H1 (cell line): ENCODE measurements at places on chromosomes 13 and 19. TPM values are rescaled to one million over a fixed set of nuclear protein-coding genes. Genes with fewer than 3 reads are reported as not detected.

- H3K36me3 ChIP-seq: no peaks in the 10 kb centered on the region
- H3K27me3 ChIP-seq: no peaks in the 10 kb centered on the region
These were observed 44.9 kb upstream of the ZNF91 start for GRCh38 chr19:23440207-23440606.

DNA sequence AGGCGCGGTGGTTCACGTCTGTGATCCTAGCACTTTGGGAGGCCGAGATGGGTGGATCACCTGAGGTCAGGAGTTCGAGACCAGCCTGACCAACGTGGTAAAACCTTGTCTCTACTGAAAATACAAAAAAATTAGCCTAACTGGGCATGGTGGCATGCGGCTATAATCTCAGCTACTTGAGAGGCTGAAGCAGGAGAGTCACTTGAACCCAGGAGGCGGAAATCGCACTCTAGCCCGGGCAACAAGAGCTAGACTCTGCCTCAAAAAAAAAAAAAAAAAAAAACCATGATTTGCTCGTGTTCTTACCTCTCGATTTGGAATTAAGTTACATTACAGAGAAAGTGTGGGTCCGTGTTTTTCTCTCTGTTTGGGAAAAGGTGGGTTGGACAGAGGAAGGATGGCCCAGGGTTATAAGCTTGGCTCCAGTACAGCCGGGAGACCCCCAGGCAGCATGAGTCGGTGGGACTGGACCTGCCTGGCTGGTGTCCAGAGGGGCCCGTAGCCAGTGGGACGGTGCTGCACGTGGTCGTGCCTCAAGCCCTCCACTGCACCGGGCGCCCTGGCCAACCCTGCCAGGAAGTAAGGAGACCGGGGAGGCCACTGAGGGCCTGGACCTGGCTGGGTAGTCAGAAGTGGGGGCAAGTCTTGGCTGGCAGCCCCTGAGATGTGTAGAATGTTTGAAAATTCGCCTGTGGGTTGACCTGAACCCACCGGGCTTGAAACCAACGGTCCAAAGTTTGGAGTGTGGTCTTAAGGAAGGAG is 3.7 kb downstream of the RPS15 start:
- peaks cover 9% of the 10 kb centered on the region for H3K27me3 ChIP-seq
- H3K27ac ChIP-seq: no peak overlapping the region
- no peak for DNase-seq
- peaks cover 4% of the 10 kb centered on the region for H3K4me1 ChIP-seq
- H3K4me3 ChIP-seq: no peak overlapping the region

DNA sequence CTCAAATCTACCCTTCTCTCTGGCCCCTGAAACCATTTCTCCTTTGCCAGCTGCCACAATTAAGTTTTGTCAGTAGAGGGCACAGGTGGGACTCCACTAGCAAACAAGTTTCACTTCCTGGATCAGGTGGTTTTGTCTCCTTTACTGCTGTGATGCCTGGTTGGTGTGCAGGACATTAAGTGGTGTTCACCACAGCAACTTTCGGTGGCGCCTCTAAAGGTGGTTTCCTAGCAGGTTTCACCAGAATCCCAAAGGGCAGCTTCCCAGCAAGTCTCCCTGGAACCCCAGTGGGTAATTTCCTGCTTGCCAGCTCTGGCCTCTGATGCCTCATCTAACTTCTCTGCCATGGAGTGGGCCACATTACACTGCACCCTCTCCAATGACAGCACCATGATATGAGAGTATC is 16.6 kb downstream of the MED4 start:
- no peak overlapping the region for H3K4me3 ChIP-seq
- no peaks in the 10 kb centered on the region for H3K4me1 ChIP-seq
- H3K36me3 ChIP-seq: peaks cover 75% of the 10 kb centered on the region
- no peak for DNase-seq

DNA sequence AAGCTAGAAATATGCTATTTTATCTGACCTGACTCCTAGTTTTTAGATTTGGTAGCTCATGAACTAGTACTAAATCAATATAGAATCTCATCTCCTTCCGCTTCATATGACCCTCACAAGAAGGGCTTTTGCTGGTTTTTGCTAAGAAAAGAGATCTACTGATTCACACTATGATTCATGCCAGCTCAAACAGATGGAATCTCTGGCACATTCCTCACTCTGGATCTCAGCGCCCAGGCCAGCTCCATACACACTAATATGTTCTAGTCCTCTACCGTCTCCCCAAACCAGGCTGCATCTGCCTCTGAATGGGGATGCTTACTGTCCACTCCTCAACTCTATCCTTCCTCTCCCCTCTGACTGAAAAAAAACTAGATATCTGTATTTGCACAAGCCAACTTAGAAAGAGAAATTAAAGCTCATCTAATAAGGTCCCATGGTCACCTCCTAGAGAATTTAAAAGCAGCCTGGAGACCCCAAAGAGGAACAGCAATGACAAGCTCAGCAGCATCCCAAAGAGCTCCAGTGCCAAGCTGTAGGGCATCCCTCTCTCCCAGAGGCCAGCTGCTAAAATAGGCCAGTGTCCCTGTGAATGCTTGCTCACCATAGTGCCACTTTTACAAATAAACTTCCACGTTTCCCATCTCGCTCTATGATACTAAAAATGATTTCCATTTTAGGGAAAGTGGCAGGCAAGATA is 74.9 kb downstream of the LHFPL6 start:
- DNase-seq: no peak
- no peak overlapping the region for H3K27ac ChIP-seq
- no peak overlapping the region for H3K4me3 ChIP-seq
- H3K36me3 ChIP-seq: no peaks in the 10 kb centered on the region; the same call in 1 of the 2 replicates
- H3K4me1 ChIP-seq: no peaks in the 10 kb centered on the region

DNA sequence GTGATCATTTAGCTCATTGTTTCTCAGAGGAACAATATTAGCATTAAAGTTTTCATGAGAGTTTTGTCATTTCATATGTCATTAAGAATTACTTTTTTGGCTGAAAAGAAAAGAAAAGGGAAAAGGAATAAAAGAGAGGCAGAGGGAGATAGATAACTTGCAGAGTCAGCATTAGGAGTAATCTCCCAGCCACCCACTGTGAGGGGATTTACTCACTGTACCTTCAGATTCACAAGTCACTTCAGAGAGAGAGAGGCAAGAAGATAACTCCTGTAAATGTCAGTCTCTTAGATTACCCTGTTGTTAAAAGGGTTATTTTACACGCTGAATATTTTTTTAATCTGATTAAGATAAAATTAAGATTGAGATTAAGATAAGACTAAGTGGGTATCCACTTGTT is 125.2 kb downstream of the POU4F1 start:
- no peaks in the 10 kb centered on the region for H3K4me1 ChIP-seq
- H3K27ac ChIP-seq: no peak overlapping the region
- no peaks in the 10 kb centered on the region for H3K36me3 ChIP-seq
- H3K4me3 ChIP-seq: no peak overlapping the region
- H3K27me3 ChIP-seq: no peaks in the 10 kb centered on the region

DNA sequence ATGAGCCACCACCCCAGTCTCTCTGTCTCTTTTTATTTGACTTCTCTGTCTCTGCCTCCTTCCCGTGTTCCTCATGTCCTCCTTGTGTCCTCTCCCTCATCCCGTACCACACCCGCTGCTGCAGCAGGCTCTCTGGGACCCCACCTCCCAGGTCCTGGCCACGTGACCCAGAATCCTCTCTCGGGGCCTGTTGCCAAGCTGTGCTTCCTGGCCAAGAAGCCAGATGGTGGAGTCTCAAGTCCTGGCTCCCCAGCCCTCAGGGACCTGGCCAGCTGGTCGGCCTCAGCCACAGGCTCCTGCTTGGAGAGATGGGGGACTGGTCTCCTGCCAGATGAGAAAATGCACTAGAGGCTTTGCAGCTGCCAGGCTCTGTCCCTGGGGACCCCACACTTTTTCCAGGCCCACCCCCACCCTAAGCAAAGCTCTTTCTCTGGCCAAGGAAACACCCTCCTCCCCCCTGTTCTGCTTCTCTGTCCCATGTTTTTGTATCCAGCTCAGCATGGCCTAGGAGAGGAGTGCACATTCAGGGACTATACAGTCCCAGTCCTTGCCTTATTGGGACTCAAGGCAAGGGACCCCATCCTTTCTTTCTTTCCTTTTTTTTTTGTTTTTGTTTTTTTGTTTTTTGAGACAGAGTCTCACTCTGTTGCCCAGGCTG is 34.3 kb upstream of the SHKBP1 start:
- no peaks in the 10 kb centered on the region for H3K27me3 ChIP-seq
- no peaks in the 10 kb centered on the region for H3K36me3 ChIP-seq
- no peaks in the 10 kb centered on the region for H3K4me1 ChIP-seq
- no peak overlapping the region for H3K27ac ChIP-seq

- no peak overlapping the region for H3K4me3 ChIP-seq
- H3K27ac ChIP-seq: no peak overlapping the region
- H3K36me3 ChIP-seq: no peaks in the 10 kb centered on the region
- H3K4me1 ChIP-seq: no peaks in the 10 kb centered on the region
- DNase-seq: no peak
These were observed 2.0 kb downstream of the ZNF823 start for GRCh38 chr19:11736696-11737095.

- H3K4me3 ChIP-seq: no peak overlapping the region
- no peak for DNase-seq
- H3K36me3 ChIP-seq: peaks cover 7% of the 10 kb centered on the region; the same call in 1 of the 2 replicates
- H3K27ac ChIP-seq: no peak overlapping the region
- H3K4me1 ChIP-seq: peaks cover 4% of the 10 kb centered on the region; the same call in 1 of the 2 replicates
These were observed 3.9 kb upstream of the TMPRSS9 start for GRCh38 chr19:2356036-2356646.

DNA sequence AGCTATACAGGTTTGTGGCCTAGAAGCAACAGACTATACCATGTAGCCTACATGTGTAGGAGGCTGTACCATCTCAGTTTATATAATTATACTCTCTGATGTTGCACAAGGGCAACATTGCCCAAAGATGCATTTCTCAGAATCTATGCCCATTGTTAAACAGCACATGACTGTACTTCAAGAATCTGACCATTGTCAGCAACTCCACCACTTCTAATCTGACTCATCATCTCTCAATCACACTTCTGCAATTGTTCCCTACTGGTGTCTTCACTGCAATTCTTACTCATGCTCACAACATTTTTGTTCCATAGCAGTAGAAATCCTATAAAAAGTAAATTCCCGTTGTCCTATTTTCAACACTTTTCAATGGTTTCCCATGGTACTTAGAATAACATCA is 63.9 kb upstream of the ATXN8OS start:
- H3K4me3 ChIP-seq: no peak overlapping the region
- no peak for DNase-seq
- H3K4me1 ChIP-seq: no peaks in the 10 kb centered on the region
- no peaks in the 10 kb centered on the region for H3K36me3 ChIP-seq

- no peak overlapping the region for H3K4me3 ChIP-seq
- no peaks in the 10 kb centered on the region for H3K36me3 ChIP-seq
- H3K27me3 ChIP-seq: no peaks in the 10 kb centered on the region
- peaks cover 5% of the 10 kb centered on the region; the same call in 1 of the 2 replicates for H3K4me1 ChIP-seq
These were observed 14.8 kb downstream of the MEIS3 start for GRCh38 chr19:47404334-47405196.

DNA sequence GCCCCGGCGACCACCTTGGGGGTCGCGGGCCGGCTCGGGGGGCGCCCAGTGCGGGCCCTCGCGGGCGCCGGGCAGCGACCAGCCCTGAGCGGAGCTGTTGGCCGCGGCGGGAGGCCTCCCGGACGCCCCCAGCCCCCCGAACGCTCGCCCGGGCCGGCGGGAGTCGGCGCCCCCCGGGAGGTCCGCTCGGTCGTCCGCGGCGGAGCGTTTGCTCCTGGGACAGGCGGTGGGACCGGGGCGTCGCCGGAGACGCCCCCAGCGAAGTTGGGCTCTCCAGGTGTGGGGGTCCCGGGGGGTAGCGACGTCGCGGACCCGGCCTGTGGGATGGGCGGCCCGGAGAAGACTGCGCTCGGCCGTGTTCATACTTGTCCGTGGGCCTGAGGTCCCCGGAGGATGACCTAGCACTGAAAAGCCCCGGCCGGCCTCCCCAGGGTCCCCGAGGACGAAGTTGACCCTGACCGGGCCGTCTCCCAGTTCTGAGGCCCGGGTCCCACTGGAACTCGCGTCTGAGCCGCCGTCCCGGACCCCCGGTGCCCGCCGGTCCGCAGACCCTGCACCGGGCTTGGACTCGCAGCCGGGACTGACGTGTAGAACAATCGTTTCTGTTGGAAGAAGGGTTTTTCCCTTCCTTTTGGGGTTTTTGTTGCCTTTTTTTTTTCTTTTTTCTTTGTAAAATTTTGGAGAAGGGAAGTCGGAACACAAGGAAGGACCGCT is 729 bp downstream of the STK11 start:
- H3K4me3 ChIP-seq: peak overlapping the region; percentile 66
- H3K4me1 ChIP-seq: no peaks in the 10 kb centered on the region

DNA sequence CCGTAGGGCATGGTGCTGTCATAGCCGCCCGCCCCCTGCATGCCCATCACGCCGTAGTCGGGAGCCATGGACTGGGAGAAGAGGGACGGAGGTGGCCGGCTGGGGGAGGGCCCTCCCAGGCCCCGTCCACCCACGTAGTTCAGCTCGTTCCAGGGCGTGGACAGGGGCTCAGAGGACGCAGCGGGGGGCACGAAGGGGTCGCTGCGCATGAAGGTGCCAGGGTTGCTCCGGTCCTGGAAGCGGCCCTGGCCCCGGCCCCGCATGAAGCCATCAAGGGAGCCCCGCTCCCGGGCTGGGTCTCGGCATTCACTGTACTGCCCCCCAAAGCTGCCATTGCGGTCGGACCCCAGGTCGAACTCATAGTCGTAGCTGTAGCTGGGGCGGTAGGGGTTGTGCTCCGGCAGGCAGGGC is 6.7 kb downstream of the AKAP8 start:
- H3K27ac ChIP-seq: no peak overlapping the region
- peaks cover 3% of the 10 kb centered on the region for H3K4me1 ChIP-seq
- H3K27me3 ChIP-seq: no peaks in the 10 kb centered on the region
- no peak for DNase-seq
- H3K4me3 ChIP-seq: no peak overlapping the region

DNA sequence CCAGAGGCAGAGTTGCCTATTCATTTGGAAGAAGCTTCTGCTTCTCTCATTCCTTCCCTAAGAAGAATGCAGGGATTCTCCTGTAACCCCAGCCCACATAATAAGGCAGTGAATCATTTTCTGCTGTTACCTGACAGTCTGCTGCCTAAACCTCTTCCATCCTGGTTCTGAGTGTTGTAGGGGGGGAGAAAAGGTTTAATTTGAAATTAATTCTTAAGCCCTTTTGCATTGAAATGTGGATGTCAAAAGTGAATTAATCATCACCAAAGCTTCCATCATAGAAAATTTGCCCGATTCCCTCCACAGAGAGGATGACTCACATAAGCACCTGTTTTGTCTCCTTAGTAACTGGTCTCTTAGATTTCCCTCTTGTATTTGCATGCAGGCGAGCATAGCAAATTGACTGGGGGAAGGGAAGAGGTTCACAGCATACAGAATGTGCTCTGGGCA is 146.7 kb upstream of the FNDC3A start:
- DNase-seq: no peak
- no peak overlapping the region for H3K27ac ChIP-seq
- no peak overlapping the region for H3K4me3 ChIP-seq
- H3K27me3 ChIP-seq: no peaks in the 10 kb centered on the region
- H3K4me1 ChIP-seq: peaks cover 4% of the 10 kb centered on the region
- H3K36me3 ChIP-seq: no peaks in the 10 kb centered on the region

- no peak overlapping the region for H3K27ac ChIP-seq
- DNase-seq: no peak
- no peaks in the 10 kb centered on the region for H3K36me3 ChIP-seq
- H3K27me3 ChIP-seq: no peaks in the 10 kb centered on the region
- H3K4me1 ChIP-seq: no peaks in the 10 kb centered on the region
These were observed 75.9 kb downstream of the ESD start for GRCh38 chr13:46721054-46721453.

BEST2 gene
- 4.6 TPM in 2 replicates for total RNA-seq

ZNF813 gene
- total RNA-seq: 22.1 and 22.4 TPM in 2 replicates

CFAP97D2 gene
- total RNA-seq: not detected in 2 replicates

TSPAN16 gene
- total RNA-seq: not detected in 2 replicates

NKG7 gene
- not detected in 2 replicates for total RNA-seq

FREM2 gene
- total RNA-seq: 22.2 and 22.8 TPM in 2 replicates
